Fibroblast of skin of scalp (primary cell): ENCODE measurements at places on chromosomes 4 and X.

DNA sequence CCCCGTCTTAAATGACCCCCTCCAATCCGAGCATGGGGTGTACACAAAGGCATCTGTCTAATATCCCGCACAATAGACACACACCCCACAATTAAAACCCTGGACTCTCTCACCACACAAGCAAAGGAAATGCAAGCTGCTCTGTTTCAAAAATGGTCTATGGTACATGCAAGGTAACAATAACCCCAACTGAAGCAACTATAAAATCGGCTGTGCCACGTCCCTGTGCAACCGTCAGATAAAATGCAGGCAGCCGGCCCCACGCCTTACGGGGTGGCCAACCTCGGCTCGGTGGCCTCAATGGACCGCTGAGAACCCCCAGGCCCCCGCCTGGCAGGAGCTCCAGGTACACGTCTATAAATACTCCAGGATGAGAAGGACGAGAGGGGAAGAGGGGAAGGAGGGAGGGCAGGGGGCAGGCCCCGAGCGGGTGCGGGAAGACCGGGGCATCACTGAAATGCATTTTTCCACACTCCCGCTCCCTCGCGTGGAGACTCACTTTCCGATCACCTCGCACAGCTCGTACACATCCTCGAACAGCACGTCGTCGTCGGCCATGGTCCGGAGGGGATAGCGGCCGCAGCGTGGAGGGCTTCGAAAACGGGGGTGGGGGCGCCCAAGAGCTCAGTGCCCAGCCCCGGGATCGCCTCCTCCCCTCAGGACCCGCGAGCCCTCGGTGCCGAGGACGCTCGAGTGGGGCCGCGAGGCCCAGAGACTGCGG, 763 bp downstream of the CASK start:
- DNase-seq: peak; percentile 29

- peak; percentile 66 for DNase-seq
These were observed 49.4 kb upstream of the CAMK2D start for GRCh38 chr4:113810906-113811305.

GRCh38 chrX:9619581-9619980, 146.1 kb downstream of the GPR143 start:
- DNase-seq: no peak

DNA sequence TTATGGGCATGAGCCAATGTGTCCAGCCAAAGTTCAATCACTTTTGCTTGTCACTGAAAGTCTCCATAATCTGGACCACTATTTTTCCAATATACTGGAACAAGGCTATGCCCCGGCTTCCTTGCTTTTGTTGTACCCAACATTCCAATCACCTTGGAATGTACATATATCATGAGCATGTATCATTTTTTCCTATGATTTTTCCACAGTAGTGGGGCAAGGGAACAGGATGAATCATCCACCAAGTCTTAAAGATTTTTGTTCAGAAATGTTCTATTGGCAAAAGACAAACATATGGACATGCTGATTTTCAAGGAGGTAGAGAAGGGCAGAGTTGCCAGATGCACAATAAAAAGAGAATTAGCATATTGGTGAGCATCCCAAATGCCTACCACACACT, 548.1 kb upstream of the INTU start:
- peak; percentile 73 for DNase-seq

DNA sequence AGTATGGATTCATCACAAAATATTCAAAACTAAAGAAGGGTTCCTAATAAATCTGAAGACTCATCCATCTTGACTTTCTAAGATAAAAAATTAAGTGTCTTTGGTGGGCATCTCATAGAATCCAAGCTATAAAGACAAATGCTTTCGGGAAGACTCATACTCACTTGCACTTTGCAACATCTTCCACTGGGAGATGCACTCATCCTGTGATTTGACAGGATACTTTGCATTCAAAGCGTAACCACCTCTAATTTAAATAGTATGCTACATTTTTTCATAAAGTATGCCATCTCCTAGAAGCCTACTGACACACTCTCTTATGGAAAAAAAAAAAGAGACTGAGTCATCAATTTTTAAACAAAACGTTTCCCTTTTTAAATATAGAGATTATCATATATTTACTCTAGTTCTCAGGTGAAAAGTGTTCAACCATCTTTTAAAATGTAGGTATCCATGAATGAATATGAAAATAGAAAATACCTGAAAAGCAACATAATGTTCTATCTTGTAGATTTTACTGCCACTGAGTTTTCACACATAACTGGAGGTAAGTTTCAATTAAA, 119.6 kb downstream of the KLHL13 start:
- peak; percentile 1 for DNase-seq

DNA sequence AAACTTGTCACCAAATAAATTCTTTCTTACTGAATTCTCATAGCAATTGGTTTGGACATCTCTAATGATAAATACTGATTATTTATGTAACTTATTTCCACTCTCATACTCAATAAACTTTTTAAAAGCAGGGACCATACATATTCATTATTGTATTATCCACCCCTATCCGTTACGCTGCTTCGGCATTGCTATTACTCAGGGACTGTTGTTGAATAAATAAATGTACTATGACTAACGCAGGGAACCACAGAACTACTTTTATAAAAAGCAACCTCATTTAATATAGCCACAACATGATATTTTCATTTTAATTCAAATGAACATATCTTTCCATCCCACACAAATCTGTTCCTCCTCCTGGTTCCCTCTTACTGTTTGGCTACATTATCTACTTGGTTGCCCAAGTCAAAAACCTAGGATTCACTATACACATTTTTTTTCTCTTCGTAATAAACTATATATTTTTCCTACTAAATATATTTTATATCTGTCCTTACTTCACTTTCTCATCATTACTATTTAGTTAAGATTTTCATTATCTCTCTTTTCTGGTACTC, 14.9 kb upstream of the ANKRD50 start:
- DNase-seq: no peak
